Activated CD4-positive, alpha-beta memory T cell treated with anti-CD3 and anti-CD28 coated beads, Interleukin-2, amount 10 ng/mL, durations not matched to agents 7 days and 5 days (primary cell): ENCODE measurements at places on chromosomes 13 and 19. TPM values are rescaled to one million over a fixed set of nuclear protein-coding genes. Genes with fewer than 3 reads are reported as not detected.

- DNase-seq = no peak
Observed at GRCh38 chr13:51246025-51246417, 23.8 kb downstream of the FAM124A start.

GRCh38 chr13:42041684-42042035 lies 6.8 kb upstream of the DGKH start:
- DNase-seq = no peak

DNA sequence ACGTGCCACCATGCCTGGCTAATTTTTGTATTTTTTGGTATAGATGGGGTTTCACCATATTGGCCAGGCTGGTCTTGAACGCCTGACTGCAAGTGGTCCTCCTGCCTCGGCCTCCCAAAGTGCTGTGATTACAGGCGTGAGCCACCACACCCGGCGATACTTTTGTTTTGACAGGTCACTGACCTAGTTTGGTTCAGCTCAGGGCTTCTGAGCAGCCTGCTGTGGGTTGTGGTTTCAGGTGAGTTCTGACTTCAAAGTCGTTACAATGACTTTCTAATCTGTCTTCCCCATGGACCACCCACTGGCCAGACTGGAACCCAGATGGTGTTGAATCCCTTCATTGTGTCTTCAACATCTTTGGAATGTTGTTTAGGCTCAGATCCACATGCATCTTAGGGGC lies 73.8 kb downstream of the TRPM4 start:
- peak; percentile 30 for DNase-seq

DNA sequence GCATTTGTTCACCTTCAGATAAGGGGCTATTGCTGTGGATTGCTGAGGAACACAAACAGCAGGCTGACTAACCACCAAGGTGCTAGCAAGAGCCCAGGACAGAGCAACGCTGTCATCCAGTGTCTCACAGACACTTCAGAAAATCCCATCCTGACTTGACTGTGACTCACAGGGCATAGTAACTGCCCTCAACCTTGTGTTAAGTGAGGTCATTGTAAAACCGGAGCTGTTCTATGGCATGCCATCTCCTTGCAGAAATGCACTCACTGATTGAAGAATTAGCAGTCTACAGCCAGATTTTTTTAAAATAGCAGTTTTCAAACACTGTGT lies 51.1 kb downstream of the TNFRSF19 start:
- DNase-seq = no peak

- peak; percentile 22 for DNase-seq
Observed at GRCh38 chr19:16117594-16118033, 5.9 kb downstream of the RAB8A start.

DNA sequence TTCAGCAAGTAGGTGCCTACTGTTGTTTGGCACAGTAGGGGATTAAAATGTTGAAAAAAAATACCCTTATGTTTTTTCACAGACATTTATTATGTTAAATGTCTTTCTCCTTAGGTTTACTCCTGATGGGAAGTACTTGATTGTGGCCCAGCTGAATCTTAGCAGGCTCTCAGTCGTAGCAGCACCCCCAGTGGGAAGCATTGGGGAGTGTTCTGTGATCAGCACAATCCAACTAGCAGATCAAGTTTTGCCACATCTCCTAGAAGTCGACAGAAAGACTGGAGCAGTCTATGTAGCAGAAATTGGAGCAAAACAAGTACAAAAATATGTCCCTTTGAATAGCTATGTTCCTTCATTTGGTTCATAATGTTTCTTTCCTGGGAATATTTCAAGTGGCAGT lies 9.3 kb downstream of the NHLRC3 start:
- no peak for DNase-seq

- DNase-seq = no peak
Observed at GRCh38 chr13:33263976-33264619, 21.5 kb downstream of the STARD13 start.

- peak; percentile 28 for DNase-seq
Observed at GRCh38 chr19:4523306-4524110, 5.2 kb upstream of the PLIN4 start.

GRCh38 chr13:40153516-40153915 lies 498.1 kb downstream of the COG6 start:
- DNase-seq = no peak

DNA sequence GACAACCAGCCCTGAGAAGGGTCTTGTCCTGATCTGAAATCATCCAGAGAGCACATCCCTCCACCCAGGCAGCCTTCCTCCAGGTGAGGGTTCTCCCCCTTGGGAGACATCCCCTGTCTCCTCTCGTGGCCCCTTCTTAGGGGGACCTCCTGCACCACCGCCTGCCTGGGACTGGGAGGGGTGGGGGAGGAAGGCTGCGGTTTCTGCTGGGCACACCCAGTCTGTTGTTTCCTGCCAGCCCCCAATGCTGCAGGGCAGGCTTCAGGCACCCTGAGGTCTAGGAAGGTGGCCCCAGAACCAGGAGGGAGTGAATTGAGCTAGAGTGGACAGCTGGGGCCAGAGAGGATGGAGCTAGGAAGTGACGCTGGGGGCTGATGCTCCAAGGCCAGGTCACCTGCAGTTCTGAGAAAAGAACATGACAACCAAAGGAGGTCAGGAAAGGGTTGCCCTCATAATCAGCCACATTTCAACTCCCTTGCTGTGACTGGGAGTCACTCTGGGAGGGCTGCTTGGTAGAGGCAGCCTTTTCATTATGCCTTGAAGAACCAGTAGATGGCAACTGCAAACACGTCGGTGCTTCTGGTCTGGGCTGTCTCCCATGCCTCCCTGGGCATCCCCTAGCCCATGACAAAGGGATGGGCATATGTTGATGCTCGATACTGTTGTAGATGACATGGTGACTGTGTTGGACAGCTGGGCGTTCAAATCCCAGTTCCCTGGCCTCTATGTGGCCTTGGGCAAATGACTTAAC lies 1.4 kb downstream of the ARHGEF18 start:
- no peak for DNase-seq

- DNase-seq = no peak
Observed at GRCh38 chr19:3765121-3765520, 2.6 kb downstream of the MRPL54 start.

GRCh38 chr19:1873524-1874473 lies 10.4 kb upstream of the KLF16 start:
- no peak for DNase-seq

GRCh38 chr13:114162533-114162922 lies 16.5 kb upstream of the CFAP97D2 start:
- DNase-seq = no peak

GRCh38 chr19:18536475-18536874 lies 6.9 kb downstream of the FKBP8 start:
- DNase-seq = no peak

DNA sequence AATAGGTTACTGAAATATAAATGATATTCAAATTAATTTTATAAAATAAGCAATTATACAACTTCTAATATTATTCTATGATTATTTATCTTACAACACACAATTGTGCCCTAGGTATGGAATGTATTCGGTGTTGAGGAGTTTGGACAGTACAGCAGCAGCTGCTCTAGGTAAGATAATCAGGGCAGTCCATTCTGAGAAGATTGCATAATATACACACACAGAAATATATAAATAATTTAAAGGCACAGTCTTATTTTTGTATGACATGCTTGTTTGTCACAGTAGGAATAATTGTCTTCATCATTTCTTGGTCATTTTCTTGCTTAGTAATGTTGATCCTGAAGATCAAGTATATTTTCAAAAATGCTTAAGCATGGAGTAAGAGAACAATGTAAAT lies 849.4 kb upstream of the MIR17HG start:
- no peak for DNase-seq

DNA sequence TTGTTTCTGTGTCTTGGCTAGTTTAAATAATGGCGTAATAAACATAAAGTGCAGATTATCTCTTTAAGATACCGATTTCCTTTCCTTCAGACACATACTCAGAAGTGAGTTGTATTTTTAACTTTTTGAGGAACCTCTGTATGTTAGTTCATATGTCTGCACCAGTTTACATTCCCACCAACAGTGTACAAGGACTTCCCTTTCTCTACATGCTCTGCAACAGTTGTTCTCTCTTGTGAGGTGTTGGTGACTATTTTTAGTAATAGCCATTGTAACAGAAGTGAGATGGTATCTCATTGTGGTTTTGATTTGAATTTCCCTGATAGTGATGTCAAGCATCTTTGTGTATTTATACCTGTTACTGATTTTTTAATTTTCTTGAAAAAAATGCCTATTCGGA lies 418.6 kb downstream of the UQCRFS1 start:
- DNase-seq = no peak

GRCh38 chr13:46759846-46760245 lies 37.1 kb downstream of the ESD start:
- no peak for DNase-seq

Gene ZNF563
- total RNA-seq = 4.5 TPM

Gene PGLYRP1
- not detected for total RNA-seq

Gene LRRC63
- total RNA-seq = 0.83 TPM

Gene RASGRP4
- total RNA-seq = 19.5 TPM

Gene DIAPH3
- 23.2 TPM for total RNA-seq

Gene SLC5A5
- 2.0 TPM for total RNA-seq

Gene UGGT2
- total RNA-seq = not detected
